ENCODE measurements at places on chromosomes 11 and 22.

- DNase-seq, result no peak
Observed at GRCh38 chr11:47923667-47924066, 56.7 kb upstream of the PTPRJ start.

DNA sequence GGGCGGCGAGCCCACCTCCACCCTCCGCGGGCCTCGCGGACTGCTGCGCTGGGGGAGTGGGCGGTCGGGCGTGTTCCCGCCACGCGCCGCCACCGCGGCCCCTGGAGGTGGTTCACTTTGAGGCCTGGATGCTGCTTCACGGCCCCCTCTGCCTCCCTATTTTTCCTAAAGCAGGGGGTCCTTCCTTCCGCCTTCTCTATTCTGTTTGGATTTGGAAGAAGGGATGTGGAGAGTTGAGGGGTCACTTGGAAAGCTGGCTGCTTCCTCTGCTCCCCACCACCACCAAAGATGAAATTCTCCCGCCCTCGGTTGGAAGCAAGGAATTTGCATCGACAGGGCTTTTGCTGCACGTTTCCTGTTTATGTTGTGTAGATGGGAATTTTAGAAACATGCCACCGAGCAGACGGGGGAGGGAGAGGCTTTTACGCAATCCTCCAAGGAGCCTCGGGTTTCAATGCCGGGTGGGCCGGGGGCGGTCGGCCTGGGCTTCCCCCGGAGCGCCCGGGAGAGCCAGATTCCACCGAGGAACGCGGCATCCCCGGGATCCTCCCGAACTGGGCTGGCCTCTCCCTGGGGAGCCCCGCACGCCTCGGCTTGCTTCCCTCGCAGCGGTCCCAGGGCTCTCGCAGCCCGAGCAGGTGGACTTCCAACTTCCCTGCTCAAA is 403 bp upstream of the SBF2 start:
- peak; percentile 70 for DNase-seq

GRCh38 chr11:67409261-67409666 is 5.4 kb downstream of the TBC1D10C start:
- DNase-seq, result no peak

DNA sequence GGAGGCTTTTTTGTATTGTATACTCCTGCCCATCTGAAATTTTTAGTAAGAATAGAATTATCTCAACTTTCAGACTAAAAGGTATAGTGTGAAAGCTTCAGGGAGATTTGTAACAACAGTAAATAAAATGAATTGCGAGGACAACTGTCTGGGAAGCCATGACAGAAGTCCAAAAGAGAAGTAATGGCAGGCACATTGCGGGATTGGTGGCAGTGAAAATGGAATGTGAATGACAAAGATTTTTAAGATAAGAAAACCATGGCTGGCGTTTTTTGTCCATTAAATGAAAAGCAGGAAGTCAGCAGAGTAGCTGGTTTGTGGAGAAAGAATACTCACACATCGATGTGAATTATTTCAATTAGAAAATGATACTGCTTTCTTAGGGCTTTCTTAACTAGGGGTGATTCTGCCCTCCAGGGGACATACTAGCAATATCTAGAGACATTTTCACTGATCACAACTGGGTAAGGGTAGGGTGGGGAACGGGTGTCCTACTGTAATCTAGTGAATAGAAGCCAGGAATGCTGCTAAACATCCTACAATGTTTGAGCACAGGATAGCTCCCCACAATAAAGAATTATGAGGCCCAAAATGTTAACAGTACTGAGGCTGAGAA is 1.6 kb downstream of the NPAT start:
- no peak for DNase-seq

GRCh38 chr22:46466255-46466676 is 71.2 kb downstream of the CELSR1 start:
- no peak for DNase-seq

DNA sequence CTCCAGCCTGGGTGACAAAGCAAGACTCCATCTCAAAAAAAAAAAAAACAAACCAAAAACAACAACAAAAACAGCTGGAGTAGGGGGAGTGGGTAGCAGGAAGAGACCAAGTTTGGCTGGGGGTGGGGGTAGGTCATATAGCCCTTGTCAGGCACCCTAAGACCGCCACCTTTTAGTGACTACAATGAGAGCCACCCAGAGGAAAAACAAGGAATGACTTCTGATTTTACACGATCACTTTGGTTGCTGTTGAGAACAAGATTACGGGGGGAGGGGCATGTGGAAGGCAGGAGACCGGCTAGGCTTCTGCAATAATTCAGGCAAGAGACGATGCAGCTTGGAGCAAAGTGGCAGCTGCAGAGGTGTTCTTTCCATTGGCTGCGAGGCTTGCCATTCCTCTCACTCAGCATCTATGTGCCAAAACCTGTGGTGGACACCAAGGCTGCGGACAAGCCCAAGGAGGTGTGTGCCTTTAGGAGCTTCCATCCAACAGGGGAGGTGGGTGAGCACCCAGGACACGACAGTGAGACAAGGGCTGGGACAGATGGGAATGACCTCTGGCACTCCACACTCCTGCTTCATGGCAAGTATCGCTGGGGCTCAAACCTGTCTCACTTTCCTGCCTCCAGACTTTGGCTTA is 1.7 kb downstream of the RPS19BP1 start:
- DNase-seq, result no peak

DNA sequence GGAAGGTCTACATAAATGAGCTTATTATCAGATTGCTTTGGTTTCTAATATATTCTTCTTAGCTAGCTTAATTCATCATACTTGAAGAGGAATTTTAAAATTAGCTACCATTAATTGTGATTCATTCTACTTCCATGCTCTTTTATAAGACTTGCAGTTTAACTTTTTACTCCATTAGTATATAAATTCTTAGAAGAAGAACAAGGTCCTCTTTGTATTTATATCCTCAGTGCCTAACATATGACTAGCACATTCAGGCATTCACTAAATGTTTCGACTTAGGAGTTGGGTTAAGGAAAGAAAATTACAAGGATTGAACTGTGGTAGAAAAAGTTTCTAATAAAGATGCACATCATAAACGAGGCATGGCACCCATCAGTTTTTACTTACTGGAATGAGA is 1135.5 kb downstream of the JRKL start:
- DNase-seq, result no peak

DNA sequence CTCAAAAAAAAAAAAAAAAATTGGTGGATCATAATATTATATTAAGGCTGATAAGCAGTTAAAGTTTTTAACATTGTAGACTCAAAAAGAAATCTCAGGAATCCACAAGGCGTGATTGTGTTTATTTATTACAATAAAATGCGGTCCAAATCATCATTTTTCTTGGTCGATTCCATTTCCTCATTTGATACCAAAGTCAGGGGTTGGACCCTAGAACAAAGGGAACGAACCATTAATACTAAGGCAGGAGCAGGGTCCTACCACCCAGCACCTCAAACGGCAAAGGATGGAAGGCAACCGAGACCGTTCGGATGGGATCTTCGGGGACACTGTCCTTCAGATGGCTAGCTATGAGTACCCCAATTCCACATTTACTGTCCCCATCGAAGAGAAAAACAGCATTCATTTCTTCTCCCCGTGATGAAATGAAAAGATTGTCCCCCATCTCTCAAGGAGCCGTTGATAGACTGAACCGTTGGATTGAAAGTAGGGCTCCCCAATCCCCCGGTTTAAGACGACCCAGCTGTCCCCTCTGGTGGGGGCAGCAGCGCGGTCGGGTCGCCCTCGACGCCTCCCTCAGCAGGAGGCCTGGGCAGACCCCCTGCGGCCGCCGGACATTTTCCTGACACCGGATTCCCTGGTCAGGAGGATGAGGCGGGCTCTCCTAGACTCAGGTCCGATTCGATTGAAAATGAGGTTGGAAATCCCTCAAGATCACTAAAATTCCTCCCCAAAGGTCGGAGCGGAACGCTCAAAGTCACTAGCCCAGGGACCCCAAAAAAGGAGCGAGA is 607 bp downstream of the DMC1 start:
- DNase-seq, result no peak

- DNase-seq, result peak; percentile 84
Observed at GRCh38 chr11:75214411-75214821, 26.2 kb upstream of the TPBGL start.
